GM12865 (cell line): ENCODE measurements at places on chromosomes 1 and 21.

DNA sequence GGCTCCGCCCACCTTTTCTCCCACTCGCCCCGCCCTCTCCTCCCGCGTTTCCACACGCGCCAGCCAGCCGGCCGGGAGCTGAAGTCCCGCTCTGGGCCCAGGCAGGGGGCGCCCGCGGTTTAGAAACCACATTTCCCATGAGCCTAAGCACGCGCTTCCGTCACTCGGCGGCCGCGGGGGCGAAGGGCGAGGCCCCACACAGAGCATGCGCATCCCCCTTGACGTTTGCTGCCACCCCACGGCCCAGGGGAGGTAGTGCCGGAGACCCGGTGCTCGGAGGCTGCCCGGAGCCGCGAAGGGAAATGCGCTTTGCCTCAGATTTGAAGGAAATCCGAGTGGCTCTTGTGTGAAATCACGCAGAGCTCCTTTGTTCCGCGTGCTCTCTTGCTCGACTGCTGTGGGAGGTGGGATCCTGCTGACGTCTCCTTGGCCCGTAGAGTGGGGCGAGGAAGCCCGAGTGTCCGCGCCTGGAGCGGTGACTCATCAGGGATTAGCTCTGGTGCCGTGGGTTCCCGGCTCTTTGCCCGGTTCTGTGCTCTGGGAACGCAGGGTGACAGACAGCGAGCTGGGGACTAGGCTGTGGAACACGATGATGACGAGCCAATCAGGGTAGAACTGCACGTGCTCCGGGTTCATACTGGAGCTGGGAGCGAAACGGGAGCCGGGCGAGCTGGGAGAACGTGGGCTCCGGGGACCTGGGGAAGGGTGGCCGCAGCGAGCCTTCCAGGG, 406 bp upstream of the B3GALNT2 start:
- DNase-seq, result peak; percentile 100

DNA sequence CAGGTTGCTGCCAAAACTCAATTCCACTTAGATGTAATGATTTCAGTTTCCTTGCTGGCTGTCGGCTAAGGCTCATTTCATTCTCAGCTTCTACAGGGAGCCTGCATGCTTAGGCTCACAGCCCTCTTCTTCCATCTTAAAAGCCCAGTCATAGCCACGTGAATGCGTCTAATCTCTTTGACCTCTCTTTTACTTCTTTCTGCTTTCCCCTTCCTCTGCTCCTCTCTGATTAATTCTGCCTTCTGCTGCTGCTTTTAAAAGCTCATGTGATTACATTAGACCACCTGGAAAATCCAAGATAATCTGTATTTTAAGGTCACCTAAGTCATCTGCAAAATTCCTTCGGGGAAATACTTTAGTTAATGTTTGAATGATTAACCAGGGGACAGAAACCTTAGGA, 812.8 kb upstream of the BRINP3 start:
- DNase-seq, result no peak

- DNase-seq, result no peak
These were observed 94.5 kb downstream of the PRDM2 start for GRCh38 chr1:13794231-13795187.

- no peak for DNase-seq
These were observed 129.8 kb downstream of the S1PR1 start for GRCh38 chr1:101366513-101367215.

DNA sequence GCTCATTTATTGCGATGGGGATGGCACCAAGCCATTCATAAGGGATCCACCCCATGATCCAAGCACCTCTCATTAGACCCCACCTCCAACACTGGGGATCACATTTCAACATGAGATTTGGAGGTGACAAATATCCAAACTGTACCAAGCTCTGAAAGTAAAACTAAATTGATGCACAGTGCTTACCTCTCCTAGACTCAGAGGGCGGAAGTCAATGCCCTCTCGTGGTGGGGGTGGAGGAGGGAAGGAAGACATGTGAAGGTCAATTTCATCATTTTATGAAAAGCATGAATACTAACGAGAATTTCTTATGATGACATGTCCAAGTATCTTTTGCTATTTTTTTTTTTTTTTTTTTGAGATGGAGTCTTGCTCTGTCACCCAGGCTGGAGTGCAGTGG, 120.0 kb downstream of the PGBD5 start:
- DNase-seq, result peak; percentile 80

- DNase-seq, result peak; percentile 27
These were observed 632 bp downstream of the PEX19 start for GRCh38 chr1:160284220-160284781.

DNA sequence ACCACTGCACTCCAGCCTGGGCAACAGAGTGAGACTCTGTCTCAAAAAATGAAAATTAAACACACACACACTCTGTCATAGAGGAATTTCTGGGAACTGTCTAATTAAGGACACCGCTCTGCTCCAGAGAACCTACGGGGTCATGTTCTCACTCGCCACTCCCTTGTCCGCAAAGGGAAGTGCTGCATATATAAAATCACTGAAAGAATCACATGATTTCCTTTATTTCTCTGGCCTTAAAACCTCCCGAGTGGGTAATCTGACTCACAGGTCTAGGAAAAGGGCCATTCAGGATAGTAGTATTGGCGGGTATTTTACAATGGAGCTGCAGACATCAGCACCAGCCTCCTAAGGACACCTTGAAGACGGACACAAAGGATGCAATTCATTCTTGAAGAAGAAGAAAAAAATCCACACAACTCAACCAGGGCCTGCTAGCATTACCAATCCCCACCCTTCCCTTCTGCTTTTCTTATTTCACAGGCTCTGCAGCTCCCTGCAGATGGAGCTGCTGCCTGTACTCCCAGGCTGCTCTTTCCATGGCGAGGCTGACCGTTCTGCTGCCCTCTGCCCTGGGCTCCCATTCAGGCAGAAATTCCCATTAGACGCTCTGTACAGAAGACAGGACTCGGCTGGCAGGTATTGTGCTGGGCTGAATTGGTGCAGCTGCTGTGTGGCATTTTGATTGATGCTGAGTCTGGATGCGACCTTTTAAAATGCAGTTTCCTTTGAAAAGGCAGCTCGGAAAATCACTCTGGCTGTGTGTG, 53.3 kb upstream of the FAM89A start:
- DNase-seq, result no peak

- DNase-seq, result peak; percentile 92
These were observed 8.5 kb upstream of the MEX3A start for GRCh38 chr1:156090840-156091188.
